LNCaP clone FGC (cell line): ENCODE measurements at places on chromosomes 13 and 19.

- no peak for DNase-seq
Observed at GRCh38 chr19:10006335-10006708, 4.0 kb downstream of the COL5A3 start.

- DNase-seq = no peak
Observed at GRCh38 chr13:59531571-59532091, 632.1 kb downstream of the DIAPH3 start.

GRCh38 chr13:46475541-46475991, 77.4 kb upstream of the LRCH1 start:
- DNase-seq = no peak

DNA sequence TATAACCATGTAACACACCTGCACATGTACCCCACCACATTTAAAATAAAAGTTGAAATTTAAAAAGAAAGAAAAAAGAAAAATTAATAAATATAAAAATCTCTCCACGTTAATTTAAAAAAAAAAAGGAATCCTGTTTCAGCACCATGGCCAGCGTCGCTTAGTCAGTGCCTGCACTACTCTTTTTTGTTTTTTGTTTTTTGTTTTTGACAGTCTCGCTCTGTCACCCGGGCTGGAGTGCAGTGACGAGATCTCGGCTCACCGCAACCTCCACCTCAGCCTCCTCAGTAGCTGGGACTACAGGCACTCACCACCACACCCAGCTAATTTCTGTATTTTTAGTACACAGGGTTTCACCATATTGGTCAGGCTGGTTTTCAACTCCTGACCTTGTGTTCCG, 835.9 kb downstream of the UQCRFS1 start:
- no peak for DNase-seq

- no peak for DNase-seq
Observed at GRCh38 chr13:93535251-93535650, 308.6 kb downstream of the GPC6 start.

DNA sequence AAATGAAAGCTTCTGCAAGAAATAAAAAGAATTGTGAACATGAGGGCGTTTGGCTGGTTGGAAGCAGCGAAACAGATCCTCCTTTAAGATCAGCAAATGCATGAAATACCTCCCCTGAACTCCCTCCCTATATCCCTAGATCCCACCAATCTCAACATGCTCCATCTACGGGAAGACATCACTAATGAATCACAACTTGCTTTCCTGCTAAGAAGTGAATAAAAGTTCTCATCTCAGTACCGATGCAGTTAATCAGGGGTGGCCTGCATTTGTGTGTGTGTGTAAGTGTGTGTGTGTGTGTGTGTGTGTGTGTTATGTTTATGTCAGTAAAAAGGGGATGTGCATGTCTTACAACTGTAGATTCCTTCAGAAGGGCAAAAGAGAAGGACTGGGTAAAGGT, 238.7 kb downstream of the LIG4 start:
- no peak for DNase-seq

GRCh38 chr13:79328510-79328909, 77.5 kb downstream of the RBM26 start:
- DNase-seq = no peak

GRCh38 chr19:49338691-49339300, 3.6 kb downstream of the CD37 start:
- DNase-seq = no peak

- no peak for DNase-seq
Observed at GRCh38 chr19:3969435-3970312, 1.2 kb downstream of the DAPK3 start.

DNA sequence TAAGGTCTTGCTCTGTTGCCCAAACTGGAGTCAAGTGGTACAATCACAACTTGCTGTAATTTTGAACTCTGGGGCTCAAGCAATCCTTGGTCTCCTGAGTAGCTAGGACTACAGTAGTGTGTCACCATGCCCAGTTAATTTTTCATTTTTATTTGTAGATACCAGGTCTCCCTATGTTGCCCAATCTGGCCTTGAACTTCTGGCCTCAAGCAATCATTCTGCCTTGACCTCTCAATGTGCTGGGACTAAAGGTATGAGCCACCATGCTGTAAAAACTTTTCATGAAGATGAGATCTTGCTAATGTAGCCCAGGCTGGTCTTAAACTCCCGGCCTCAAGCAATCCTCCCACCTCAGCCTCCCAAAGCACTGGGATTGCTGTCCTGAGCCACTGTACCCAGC, 15.1 kb upstream of the NAA16 start:
- no peak for DNase-seq

GRCh38 chr13:28316836-28317235, 178.1 kb downstream of the FLT1 start:
- no peak for DNase-seq

- DNase-seq = no peak
Observed at GRCh38 chr19:18476507-18477041, 38.6 kb upstream of the ISYNA1 start.

DNA sequence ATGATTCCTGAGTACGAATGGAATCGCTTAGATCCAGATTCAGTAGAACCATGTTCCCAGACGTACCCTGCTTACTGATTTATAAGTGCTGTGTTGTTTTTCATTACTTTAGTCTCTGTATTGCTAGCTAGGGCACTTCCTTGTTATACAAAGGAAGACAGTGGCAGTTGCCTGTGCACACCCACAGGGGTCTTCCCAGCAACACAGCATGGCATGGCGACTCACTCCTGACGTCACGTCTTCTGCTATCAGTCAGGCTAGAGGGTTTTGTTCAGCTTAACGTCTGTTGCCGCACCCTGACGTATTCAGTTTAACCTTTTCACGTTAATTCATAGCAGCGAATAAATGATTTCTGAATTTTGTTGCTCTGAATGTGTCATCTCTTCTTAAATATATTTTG, 295.1 kb downstream of the MYO16 start:
- DNase-seq = no peak

GRCh38 chr13:62564770-62565169, 1149.1 kb upstream of the PCDH20 start:
- DNase-seq = no peak

DNA sequence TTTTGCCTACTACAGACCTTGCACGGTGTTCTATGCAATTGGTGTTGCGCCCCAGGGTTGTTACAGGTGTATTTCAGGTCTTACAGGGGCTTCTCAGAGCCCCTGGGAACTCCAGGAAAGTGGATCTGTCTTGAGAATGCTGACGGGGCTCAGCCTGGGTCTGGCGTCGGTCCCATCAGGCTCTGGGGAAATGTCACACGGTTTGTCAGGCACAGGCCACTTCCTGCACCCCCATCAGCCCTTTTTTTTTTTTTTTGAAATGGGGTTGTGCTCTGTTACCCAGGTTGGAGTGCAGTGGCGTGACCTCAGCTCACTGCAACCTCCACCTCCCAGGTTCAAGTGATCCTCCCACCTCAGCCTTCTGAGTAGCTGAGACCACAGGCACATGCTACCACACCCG, 13.2 kb downstream of the CLEC4G start:
- DNase-seq = no peak

DNA sequence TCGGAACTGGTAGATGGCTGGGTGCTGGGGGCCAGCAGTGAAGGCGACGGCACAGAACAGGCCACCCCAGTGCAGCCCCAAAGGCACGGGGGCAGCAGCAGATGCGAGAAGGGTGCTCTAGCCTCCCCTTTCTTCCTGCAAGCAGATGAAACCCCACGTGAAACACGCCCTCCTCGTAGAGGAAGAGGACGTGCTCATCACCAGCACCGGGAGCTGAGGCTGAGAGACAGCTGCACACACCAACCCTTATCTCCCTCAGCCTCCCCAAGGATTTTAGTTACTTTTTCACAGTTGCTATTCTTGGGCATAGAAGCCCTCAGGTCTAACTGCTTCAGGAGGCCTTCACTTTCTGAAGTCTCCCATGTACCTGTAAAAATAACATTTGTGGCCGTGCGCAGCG, 11.9 kb downstream of the ZNF787 start:
- DNase-seq = no peak

GRCh38 chr13:113404723-113405471, 41.0 kb upstream of the GRTP1 start:
- no peak for DNase-seq

DNA sequence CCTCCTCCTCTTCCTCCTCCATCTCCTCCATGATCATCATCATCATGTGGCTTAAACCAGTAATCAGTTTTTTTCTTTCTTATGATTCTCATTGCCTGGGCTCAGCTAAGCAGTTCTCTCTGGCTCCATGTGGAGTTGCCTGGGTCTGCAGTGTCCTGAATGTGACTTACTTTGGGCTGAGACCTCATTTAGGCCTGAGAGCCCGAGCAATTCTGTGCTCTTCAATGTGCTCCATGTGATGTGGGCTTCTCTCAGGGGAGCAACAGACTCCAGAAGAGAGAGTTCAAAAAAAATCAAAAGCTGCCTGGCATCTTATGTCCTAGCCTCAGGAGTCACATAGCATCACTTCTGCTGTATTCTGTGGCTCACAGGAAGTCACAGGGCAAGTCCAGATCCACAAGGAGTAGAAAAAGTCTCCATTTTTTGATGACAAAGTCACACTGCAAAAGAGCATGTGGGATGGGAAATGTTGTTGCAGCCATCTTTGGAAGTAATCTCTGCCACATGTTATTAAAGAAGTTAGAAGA, 128.7 kb downstream of the MAB21L1 start:
- no peak for DNase-seq

- DNase-seq = no peak
Observed at GRCh38 chr19:36013280-36014011, 567 bp downstream of the ALKBH6 start.

GRCh38 chr13:42396501-42396900, 124.5 kb downstream of the AKAP11 start:
- DNase-seq = no peak

DNA sequence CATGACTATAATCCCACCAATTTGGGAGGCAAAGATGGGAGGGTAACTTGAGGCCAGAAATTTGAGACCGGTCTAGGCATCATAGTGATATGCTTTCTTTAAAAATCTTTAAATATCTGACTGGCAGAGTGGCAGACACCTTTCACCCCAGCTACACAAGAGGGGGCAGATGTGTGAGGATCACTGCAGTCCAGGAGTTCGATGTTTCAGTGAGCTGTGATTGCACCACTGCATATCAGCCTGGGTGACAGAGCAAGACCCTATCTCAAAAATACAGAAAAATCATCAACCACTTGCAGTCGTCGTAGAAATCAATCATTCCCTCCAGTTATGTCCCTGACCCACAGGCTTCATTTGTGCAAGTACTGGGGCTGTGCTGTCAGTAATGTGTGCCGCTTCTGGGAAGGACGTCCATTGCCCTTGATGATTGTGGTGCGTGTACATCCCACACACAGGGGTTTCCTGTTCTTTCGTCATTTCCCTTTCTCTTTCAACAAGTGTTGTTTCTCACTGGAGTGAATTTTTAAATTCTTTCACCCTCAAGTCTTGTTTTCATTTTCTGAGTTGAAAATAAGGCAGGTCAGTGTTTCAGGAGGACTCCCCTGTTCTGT, 1.4 kb downstream of the LGALS14 start:
- no peak for DNase-seq

DNA sequence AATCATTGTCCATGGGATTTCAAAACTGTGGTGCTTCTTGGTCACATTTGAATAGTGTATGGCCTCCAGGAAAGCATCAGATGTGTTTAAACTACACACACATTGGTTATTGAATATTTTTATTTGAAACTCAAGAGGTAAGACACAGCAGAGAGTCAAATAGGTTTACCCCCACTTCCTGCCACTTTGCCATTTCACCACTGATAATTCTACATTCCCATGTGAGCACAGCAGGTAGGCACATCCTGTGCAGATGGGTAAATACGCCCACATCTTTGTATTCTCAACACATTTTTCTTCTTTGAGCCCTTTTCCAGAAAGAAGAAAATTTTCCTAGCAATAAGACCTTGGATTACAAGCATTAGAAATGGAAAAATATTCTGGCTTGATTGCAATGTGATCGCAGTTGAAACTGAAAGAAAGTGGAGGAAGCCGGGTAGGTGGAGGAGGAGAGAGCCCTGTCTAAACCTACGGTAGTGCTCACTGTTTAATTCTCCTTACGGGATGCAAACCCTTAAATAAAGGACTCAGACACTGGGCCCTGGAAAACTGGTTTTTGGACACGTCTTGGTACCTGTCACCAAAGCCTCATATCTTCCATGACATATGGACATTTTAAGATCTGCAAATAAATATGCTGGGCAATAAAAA, 167.7 kb downstream of the COG6 start:
- DNase-seq = no peak

GRCh38 chr19:31330761-31331160, 18.5 kb downstream of the TSHZ3 start:
- DNase-seq = no peak

DNA sequence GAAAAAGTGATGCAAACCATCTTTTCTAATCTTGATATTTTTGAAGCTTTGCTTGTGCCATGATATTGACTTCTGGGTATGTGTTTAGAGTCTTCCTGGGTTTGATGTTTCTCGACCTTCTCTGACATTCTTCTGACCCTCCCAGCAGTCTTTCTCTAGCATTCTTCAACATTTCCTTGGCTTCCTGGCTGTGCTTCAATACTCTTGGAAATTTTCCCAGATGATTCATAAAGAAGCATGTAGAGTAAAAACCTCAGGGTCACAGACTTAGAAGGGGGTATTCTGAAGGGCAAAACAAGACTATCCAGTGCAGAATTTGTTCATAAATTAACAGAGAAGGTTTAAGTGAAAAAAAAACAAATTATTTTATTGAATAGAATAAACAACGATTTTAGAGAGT, 946.3 kb upstream of the PCDH9 start:
- no peak for DNase-seq

DNA sequence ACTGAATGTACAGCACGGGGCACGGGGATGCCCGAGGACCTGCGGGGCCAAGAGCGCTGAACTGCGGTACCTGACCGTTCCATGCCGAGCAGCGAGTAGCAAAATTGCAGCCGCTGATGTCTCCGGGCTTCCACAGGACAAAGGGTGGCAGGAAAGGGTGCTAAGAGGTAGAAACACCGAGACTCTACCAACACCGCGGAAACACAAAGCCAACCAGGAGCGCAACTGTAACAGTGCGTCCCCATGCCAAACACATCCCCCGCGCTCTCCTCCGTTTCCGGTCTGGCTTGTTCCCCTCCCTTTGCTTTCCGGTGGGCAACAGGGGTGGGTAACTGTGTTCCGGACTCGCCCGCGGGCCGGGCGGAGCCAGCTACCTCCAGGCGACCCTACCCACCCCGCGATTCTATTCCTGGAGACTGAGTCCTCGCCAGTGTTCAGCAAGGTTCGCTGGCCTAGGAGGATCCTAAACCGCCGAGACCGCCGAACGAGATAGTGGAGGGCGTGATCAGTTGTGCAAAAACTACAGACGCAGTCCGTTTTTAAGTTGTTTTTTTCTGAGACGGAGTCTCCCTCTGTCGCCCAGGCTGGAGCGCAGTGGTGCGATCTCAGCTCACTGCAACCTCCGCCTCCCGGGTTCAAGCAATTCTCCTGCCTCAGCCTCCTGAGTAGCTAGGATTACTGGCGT, 34.9 kb upstream of the NEK3 start:
- peak; percentile 46 for DNase-seq

GRCh38 chr13:101751488-101751887, 299.0 kb downstream of the ITGBL1 start:
- peak; percentile 3 for DNase-seq
